ENCODE measurements at places on chromosomes 12 and 14. TPM values are rescaled to one million over a fixed set of nuclear protein-coding genes. Genes with fewer than 3 reads are reported as not detected.
A peak's percentile ranks its signal among the peaks of the same experiment; 100 is the strongest.

GRCh38 chr12:47316609-47317049 lies 236.9 kb upstream of the AMIGO2 start:
- no peak for DNase-seq

The KCNC2 gene
- total RNA-seq, result not detected

- DNase-seq, result no peak
Observed at GRCh38 chr14:67636361-67636919, 16.7 kb downstream of the ARG2 start.

- no peak for DNase-seq
Observed at GRCh38 chr12:90951432-90952105, 3.4 kb downstream of the CCER1 start.

GRCh38 chr12:117860111-117860510 lies 108.7 kb downstream of the KSR2 start:
- no peak for DNase-seq

GRCh38 chr12:45703942-45704341 lies 25.6 kb upstream of the ARID2 start:
- no peak for DNase-seq

GRCh38 chr12:28938056-28938455 lies 211.0 kb upstream of the FAR2 start:
- no peak for DNase-seq

DNA sequence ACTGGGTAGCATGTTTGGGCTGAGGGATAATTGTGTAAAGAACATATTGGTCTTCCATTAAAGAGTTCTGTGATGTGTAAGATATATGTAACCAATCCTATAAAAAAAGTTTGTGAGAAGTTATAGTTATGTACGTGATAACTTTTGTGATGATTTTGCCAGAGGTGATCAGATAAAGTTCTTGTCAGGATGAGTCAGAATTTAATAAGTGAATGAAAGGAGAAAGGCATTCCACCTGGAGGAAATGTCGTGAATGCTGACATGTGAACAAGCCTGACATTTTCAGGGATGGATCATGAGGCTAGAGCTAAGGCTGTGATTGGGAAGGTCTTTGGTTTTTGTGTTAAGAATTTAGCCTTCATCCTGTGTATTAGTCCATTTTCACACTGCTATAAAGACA lies 241.5 kb downstream of the SNAPC1 start:
- no peak for DNase-seq

- DNase-seq, result no peak
Observed at GRCh38 chr14:23168246-23168645, 15.2 kb downstream of the SLC7A8 start.

The CYP46A1 gene
- 3.1 TPM for total RNA-seq

DNA sequence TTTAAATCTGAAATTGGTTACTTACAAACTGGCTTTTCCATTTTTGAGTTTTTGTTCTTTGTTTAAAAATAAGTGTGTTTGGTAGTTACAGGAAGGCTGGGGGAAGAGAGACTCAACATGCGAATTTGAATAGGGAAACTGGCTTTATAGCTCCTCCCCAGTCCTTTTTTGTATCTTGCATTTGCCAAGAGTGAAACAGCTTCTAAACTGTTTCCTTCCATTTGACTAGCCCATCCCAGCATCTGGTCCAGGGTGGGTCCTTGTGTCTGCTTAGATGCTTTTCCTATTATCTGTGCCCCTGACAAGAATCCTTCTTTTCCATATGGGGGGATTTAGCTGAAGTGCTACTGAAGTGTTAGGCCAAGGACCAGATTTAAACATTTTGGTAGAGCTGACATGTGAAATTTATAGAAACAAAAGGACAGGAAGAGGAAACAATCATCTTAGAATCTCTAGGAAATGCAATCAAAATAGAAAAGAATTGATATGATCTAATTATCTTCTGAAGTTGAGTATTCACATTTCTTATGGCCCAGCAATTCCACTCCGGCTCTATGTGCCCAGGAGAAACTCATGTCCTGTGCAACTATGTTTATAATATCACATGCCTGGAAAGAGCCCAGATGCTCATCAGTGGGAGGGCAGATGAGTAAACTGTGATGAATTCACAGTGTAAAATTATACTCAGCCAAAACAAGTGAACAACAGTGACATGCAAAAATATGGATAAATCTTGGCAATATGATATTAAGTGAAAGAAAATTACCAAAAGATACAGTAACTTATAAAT lies 7.4 kb downstream of the SMOC1 start:
- no peak for DNase-seq

DNA sequence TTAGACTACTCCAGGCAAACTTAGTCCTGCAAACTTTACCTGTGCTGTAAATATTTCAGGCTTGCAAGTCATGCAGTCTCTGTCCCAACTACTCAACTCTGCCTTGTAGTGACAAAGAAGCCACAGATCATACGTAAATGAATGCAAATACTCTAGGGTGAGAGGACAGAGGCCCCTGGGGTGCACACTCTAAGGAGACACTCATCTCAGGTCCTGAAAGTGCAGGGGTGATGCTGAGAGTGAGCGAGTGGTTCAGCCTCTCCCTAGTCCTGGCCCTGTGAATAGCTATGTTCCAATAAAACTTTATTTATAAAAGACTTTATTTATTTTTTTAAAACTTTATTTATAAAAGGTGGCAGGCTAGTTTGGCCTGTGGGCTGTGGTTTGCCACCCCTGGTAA lies 34.9 kb downstream of the HCAR2 start:
- DNase-seq, result no peak

The CFAP73 gene
- not detected for total RNA-seq

The KRT80 gene
- not detected for total RNA-seq

- DNase-seq, result no peak
Observed at GRCh38 chr14:98130691-98131090, 1141.3 kb downstream of the BCL11B start.

The REP15 gene
- total RNA-seq, result 2.3 TPM

The WDR89 gene
- total RNA-seq, result 9.0 TPM

The SELPLG gene
- total RNA-seq, result 15.4 TPM

DNA sequence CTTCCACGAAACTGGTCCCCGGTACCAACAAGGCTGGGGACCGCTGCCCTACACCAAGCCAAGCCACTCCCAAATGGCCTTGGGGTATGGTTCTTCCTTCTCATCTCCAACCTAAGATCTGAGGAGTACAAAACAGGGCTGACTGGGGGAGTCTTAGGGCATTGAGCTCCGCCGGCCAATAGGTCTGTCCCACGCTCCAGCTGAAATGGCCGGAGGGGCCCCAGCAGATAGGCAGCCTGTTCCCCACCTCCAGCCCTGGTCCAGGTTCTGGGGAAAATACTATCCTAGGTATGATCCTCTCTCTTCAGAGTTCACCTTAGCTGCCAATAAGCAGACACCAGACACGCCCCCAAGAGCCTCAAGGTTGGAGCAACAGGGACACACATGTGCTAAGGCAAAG lies 90.2 kb downstream of the ACTN1 start:
- DNase-seq, result no peak

GRCh38 chr12:11630046-11630706 lies 19.3 kb upstream of the ETV6 start:
- no peak for DNase-seq

The SLC7A8 gene
- 33.4 TPM for total RNA-seq

- DNase-seq, result no peak
Observed at GRCh38 chr12:45314770-45315169, 98.9 kb downstream of the ANO6 start.

GRCh38 chr12:52351196-52352059 lies 15.9 kb downstream of the KRT85 start:
- DNase-seq, result peak; percentile 79

DNA sequence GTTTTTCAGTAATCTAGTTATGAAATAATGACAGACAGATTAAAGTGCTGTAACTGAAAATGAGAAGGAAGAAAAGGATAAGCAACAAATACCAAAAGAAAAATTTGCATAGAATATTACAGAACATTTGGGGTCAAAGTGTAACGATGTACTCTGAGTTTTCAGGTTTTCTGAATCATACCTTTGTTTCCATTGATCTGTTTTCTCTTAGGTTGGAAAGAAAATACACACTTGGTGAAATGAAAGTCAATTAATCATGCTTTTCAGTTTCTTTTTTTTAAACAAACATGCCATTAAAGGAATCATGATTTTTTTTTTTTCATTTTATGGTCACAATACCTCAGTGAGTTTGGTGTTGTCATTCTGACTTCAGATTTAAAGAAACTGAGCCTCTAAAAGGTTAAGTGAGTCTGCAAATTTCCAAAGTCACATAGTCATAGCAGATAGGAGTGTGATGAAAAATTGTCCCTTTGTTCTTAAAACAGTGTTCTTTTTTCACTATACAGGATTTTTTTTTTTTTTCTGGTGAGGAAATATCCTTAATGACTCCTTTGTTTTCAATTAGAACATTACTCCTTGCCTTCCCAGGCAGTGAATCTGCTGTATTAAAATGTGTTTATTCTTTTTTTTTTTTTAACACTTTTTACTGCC lies 35.9 kb upstream of the PZP start:
- no peak for DNase-seq

The ARF3 gene
- total RNA-seq, result 149 TPM

GRCh38 chr12:2092890-2093289 lies 40.1 kb downstream of the CACNA1C start:
- DNase-seq, result no peak

GRCh38 chr14:92866901-92867865 lies 55.8 kb upstream of the CHGA start:
- no peak for DNase-seq

DNA sequence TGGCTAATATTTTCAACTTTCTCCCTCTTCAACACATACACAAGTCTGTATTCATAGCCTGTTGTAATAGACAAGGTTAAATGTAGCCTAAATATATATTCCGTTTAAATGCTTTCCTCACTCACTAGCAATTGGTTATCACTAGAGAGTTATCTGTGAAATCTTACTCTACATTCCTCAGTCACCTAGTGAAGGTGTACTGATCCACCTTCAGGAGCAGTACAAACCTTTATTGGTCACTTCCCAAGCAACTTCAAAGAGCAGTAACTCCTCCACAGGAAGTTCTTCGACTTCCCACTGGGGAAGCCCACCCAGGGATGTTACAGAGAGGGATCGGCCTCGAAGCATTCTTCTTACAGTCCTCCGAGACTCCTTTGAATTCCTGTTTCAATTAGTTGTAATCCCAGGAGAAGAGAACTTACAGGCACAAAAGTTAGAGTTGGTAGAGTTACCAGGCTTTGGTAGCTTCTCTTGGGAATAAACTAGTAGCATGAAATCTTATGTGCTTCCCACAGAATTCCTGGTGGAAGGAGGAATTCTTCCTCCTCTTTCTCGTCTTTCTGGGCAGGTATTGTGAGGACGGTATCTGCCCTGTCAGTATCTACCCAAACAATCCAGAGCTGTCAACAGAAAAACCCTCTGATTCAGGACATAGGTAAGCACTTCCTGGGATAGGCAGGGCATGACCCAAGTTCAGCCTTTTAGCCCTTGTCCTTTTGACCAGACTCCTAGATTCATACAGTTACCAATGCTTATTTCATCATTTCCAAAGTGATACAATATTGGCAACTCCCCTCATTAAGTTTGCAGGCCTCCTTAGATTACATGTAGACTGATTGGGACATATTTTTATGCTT lies at the start of gene GYS2:
Gene GYS2 (minus strand): TSS at position 603 of the 857 bp plus-strand sequence. CDS start 255 bp downstream, at position 348.
- DNase-seq, result no peak

The GLS2 gene
- not detected for total RNA-seq

The DCAF4 gene
- 18.9 TPM for total RNA-seq

The ALX1 gene
- not detected for total RNA-seq

The NPAS3 gene
- total RNA-seq, result 3.6 TPM

GRCh38 chr12:94148739-94149118 lies 352 bp downstream of the PLXNC1 start:
- no peak for DNase-seq

- DNase-seq, result no peak
Observed at GRCh38 chr12:52686063-52686462, 5.9 kb upstream of the KRT1 start.

The PNP gene
- total RNA-seq, result 69.1 TPM

The BICD1 gene
- 21.9 TPM for total RNA-seq

GRCh38 chr12:4282103-4282891 lies 8.7 kb downstream of the CCND2 start:
- DNase-seq, result peak; percentile 78

The PRKAG1 gene
- 61.7 TPM for total RNA-seq

GRCh38 chr12:124884587-124885438 lies 21.1 kb upstream of the SCARB1 start:
- no peak for DNase-seq

The SYCP3 gene
- not detected for total RNA-seq

The TRIM9 gene
- 1.3 TPM for total RNA-seq

The IRF2BPL gene
- total RNA-seq, result 51.9 TPM

DNA sequence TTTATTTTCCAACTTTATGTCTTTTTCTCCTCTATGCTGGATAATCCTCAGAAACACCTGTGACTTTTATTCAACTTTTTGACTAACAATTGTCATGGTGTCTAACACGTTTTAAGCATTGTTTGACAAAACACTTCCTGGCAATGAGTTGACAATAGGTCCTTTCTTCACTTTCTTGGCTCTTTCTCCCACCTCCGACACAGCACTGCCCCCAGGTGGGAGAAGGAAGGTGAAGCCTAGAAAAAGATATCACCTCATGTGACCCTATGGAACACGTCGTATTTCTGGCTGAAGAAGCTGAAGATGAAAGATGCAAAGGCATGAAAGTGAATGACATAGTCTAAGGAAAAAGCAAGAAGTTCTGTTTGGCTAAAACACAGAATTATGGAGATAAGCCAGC lies 430.0 kb downstream of the ETNK1 start:
- no peak for DNase-seq

- DNase-seq, result no peak
Observed at GRCh38 chr12:95481888-95482287, 7.9 kb downstream of the METAP2 start.

The RNASE7 gene
- total RNA-seq, result 0.39 TPM

DNA sequence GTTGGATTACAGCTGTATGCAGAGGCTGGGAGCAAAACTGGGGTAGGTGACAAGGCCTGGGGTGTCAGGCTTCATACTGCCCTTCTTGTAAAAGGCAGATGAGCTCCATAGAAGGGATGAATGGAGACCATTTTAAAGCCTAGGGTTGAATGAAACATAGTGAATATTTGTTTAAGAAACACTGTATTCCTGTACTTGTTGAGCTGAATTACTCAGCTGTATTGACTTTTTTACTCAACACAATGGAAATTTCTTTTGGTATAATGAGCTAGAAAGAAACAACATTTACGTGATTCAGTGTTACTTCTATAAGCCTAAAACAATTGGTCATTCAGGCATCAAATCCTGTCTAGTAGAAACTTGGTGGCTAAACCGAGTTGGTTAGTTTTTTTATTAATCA lies 14.1 kb downstream of the ATP6V0A2 start:
- no peak for DNase-seq

DNA sequence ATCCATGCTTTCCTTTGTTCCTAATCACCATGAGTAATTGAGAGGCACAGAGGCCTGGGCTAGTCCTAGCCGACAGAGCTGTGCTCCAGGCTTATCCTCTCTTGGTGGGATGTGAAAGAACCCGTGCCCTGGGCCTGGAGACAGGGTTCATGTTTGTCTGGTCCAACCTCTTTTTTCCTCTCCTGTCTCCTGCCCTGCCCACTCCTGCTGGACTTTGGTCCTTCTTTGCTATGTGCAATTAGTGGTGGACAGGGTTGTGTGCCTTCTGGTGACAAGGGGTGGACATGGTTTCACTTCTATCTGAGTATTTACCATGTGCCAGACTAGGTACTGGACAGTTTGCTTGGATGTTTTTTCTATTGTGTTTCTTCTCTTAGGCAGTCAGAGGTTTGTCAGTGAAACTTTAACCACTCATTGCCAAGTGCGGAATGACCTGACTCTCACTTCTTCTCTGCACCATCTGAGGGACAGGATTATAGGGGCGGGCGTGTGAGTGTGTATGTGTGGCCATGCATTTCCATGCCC lies 126.1 kb downstream of the SMOC1 start:
- DNase-seq, result no peak

- no peak for DNase-seq
Observed at GRCh38 chr12:91785655-91786498, 359.8 kb downstream of the BTG1 start.

Measured in mesenteric fat pad (tissue), 1 donor.